ENCODE measurements at places on chromosomes 4 and X. TPM values are rescaled to one million over a fixed set of nuclear protein-coding genes. Genes with fewer than 3 reads are reported as not detected.

- H3K27me3 ChIP-seq: peaks cover 4% of the 10 kb centered on the region
- no peak overlapping the region for H3K27ac ChIP-seq
- H3K36me3 ChIP-seq: no peaks in the 10 kb centered on the region
- peaks cover 18% of the 10 kb centered on the region for H3K4me1 ChIP-seq
- DNase-seq: no peak
- H3K4me3 ChIP-seq: no peak overlapping the region
Observed at GRCh38 chrX:18448416-18448815, 23.0 kb downstream of the CDKL5 start.

- H3K4me3 ChIP-seq: no peak overlapping the region
- H3K27ac ChIP-seq: no peak overlapping the region
- H3K4me1 ChIP-seq: no peaks in the 10 kb centered on the region
- no peak for DNase-seq
Observed at GRCh38 chr4:121655320-121656268, 41.2 kb downstream of the ANXA5 start.

- no peak for DNase-seq
- H3K4me1 ChIP-seq: no peaks in the 10 kb centered on the region
- H3K27ac ChIP-seq: no peak overlapping the region
- no peak overlapping the region for H3K4me3 ChIP-seq
- H3K27me3 ChIP-seq: no peaks in the 10 kb centered on the region
Observed at GRCh38 chrX:133555782-133556458, 140.6 kb upstream of the GPC4 start.

DNA sequence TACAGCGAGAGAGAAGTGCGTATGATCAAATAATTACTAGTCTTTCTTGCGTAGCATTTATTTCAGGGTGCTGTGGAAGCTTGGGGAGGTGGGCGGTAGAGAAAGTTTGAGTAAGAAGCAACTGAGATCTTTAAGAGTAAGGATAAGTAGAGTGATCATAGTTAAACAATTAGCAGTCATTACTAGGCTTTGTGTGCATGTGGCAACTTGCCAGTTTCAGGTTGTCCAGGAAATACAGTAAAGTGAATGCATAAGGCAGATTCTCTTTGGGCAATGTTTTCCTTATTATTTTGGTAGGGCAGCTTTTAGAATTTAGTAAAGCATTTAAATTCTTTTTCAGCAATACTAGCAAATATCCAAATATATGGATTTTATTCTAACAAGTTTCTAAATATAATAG is 57.0 kb downstream of the HPGDS start:
- H3K4me1 ChIP-seq: no peaks in the 10 kb centered on the region
- H3K27me3 ChIP-seq: no peaks in the 10 kb centered on the region
- H3K4me3 ChIP-seq: no peak overlapping the region
- H3K27ac ChIP-seq: no peak overlapping the region
- no peaks in the 10 kb centered on the region for H3K36me3 ChIP-seq

DNA sequence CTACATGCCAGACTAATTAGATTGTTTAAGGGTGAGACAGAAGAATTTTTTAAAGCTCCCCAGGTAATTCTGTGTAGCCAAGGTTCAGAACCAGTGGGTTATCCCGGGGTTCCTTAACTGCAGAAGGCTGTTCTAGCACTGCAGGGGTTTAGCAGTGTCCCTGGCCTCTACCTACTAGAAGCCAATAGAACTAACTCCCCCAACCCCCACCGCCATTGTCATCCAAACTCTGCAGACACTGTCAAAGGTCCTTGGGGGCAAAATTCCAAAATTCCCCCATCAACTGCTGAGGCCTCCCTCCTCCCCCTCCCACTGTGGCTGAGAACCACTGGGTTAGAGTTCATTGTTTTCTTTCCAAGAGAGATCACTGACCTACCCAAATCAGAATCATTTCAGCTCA is 66.4 kb downstream of the MOSPD2 start:
- no peak overlapping the region for H3K4me3 ChIP-seq
- no peaks in the 10 kb centered on the region for H3K36me3 ChIP-seq
- DNase-seq: no peak
- H3K27ac ChIP-seq: no peak overlapping the region

GRCh38 chrX:9638871-9639270 is 126.8 kb downstream of the GPR143 start:
- no peak overlapping the region for H3K4me3 ChIP-seq
- H3K27me3 ChIP-seq: no peaks in the 10 kb centered on the region
- no peak overlapping the region for H3K27ac ChIP-seq

DNA sequence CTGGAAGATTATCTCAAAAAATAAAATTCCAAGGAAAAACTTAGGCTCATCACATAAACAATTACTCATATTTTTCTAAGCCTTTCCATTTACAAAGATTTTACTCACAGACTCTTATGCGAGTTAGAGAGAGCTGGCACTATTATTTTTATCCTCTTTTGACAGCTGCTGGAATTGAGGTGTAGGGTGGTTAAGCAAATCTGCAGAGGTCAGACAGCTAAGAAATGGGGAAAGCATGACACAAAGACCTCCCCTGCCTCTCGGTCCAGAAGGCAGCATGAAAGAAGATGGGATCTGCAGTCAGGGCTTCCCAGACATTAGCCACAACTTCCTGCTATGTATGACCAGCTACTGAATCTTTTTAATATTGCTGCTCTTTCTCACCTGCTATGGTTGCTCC is 89.9 kb upstream of the CPEB2 start:
- H3K4me3 ChIP-seq: no peak overlapping the region
- no peak overlapping the region for H3K27ac ChIP-seq

DNA sequence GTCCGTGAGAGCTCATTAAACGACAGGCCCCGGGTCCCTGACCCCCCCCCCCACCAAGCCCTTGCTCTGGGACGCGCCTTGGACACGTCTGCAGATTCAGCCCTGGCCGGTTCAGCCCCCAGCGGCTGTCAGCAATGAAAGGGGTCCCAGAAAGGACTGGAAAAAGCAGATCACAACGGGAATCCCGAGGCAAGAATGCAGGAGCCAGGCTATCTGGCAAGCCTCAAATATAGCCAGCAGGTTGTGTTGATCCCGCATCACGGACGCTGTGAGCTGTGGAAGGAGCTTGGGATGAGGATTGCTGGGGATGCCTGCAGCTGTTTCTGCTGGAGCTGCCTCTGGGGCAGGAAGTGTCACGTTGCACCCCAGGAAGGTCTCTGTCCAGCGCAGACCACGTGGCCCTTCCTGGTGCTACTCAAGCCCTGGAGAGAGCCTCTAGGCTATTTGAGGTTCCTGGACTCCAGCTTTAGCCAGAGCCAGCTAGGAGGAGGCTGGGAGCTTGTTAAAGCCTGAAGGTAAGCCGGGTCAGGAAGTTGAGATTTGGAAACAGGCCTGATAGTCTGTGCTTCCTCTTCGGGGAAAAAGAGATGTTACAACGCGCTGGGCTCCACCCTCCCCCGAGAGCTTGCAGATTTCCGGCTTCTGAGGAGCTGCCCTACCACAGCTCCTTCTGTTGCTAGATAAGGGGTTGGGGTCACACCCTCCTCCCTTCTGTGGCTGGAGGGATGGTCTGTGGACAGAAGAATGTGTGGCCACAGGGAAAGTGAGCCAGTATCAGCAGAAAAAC is 19.3 kb upstream of the CSF2RA start:
- H3K4me1 ChIP-seq: no peaks in the 10 kb centered on the region
- H3K27me3 ChIP-seq: peaks cover 4% of the 10 kb centered on the region
- peak overlapping the region; percentile 52 for H3K4me3 ChIP-seq
- H3K36me3 ChIP-seq: peaks cover 13% of the 10 kb centered on the region
- H3K27ac ChIP-seq: no peak overlapping the region

GRCh38 chr4:86970447-86971354 is 35.9 kb downstream of the AFF1 start:
- H3K36me3 ChIP-seq: no peaks in the 10 kb centered on the region
- no peaks in the 10 kb centered on the region for H3K4me1 ChIP-seq
- H3K4me3 ChIP-seq: no peak overlapping the region
- H3K27me3 ChIP-seq: peaks cover 2% of the 10 kb centered on the region

DNA sequence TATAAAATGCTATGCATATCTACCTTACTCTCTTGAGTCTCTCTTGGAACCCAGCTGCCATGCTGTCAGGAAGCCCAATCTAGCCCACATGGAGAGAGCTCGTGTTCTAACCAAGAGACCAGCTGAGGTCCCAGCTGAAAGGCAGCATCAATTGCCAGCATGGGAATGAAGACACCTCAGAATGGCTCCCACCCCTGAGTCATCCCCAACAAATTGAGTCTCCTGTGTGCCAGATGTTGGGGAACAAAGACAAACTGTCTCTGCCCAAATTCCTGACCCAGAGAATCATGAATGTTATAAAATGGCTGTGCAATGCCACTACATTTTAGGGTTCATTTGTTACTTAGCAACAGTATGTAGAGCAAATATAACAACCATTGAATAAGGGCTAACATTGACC is 105.2 kb upstream of the STX18 start:
- no peak overlapping the region for H3K4me3 ChIP-seq
- H3K27ac ChIP-seq: no peak overlapping the region
- no peaks in the 10 kb centered on the region for H3K36me3 ChIP-seq
- no peaks in the 10 kb centered on the region for H3K27me3 ChIP-seq
- H3K4me1 ChIP-seq: no peaks in the 10 kb centered on the region
- DNase-seq: no peak

- no peak overlapping the region for H3K4me3 ChIP-seq
- DNase-seq: no peak
- H3K36me3 ChIP-seq: peaks cover 5% of the 10 kb centered on the region
- no peak overlapping the region for H3K27ac ChIP-seq
- peaks cover 7% of the 10 kb centered on the region for H3K4me1 ChIP-seq
Observed at GRCh38 chr4:2295900-2296442, 34.1 kb upstream of the MXD4 start.

DNA sequence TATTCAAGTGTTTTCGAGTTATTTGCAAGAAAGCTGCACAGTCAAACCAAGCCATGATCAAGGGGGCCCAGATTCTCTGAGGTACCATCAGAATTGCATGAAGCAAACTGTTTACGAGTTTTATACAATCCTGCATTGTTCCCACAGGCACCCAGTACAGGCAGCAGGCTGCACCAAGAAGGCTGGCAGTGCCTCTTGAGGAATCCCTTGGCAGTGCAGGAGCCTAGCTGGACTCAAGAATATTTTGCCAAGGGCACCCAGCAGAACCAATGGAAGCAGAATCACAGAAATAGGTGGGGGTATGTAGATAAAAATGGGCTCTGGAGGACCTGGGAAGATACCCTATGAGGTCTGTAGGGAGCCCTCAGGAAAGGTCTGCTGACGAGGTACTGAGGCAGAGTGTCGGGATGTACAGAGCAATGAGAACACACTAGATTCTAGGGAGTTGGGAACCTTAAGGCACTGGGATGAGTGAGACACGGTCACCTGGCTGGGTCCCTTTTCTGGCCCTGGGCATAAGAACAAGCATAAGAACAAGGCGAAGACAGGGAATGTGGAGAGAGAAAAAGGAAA is 2.5 kb upstream of the PLP1 start:
- no peaks in the 10 kb centered on the region for H3K36me3 ChIP-seq
- H3K27me3 ChIP-seq: peaks cover 4% of the 10 kb centered on the region
- no peak for DNase-seq
- H3K27ac ChIP-seq: no peak overlapping the region
- H3K4me1 ChIP-seq: peaks cover 2% of the 10 kb centered on the region

- H3K27me3 ChIP-seq: no peaks in the 10 kb centered on the region
- H3K4me3 ChIP-seq: no peak overlapping the region
Observed at GRCh38 chrX:80285131-80285773, 135.0 kb upstream of the TENT5D start.

DNA sequence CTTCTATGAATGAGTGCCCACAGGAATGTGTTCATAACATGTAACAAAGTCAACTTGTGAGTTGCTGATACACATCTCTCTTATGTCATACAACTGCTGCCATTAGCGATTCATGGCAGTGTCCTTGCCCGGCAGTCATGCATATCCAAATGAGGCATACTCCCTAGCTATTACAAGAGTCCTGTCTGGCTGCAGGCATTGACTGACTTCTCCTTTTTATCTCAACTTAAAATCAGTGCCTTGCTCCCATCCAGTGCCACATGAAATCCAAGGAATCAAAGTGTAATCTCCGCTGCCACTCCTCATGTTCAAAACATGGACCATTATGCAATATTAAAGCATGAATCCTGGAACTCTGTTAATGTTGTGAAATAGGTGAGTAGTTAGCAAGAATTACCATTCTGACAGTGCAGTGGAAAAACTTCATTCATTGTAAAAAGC is 348.9 kb upstream of the FTHL17 start:
- H3K4me3 ChIP-seq: no peak overlapping the region
- H3K27ac ChIP-seq: no peak overlapping the region
- no peaks in the 10 kb centered on the region for H3K36me3 ChIP-seq
- H3K4me1 ChIP-seq: no peaks in the 10 kb centered on the region

GRCh38 chr4:30265716-30266115 is 454.5 kb upstream of the PCDH7 start:
- H3K27ac ChIP-seq: no peak overlapping the region
- no peak overlapping the region for H3K4me3 ChIP-seq
- H3K36me3 ChIP-seq: no peaks in the 10 kb centered on the region
- no peak for DNase-seq

The C1QTNF7 gene
- total RNA-seq: not detected

The RASGEF1B gene
- total RNA-seq: 108 TPM

The UGT2B15 gene
- not detected for total RNA-seq

The NXF3 gene
- total RNA-seq: not detected

The USP17L22 gene
- total RNA-seq: not detected

The PROM1 gene
- total RNA-seq: 36.9 TPM

The BEX1 gene
- 140 TPM for total RNA-seq

The RIPPLY1 gene
- not detected for total RNA-seq

The TNIP3 gene
- total RNA-seq: not detected
